ENCODE measurements at places on chromosomes 3 and 15. TPM values are rescaled to one million over a fixed set of nuclear protein-coding genes. Genes with fewer than 3 reads are reported as not detected.
A peak's percentile ranks its signal among the peaks of the same experiment; 100 is the strongest.

DNA sequence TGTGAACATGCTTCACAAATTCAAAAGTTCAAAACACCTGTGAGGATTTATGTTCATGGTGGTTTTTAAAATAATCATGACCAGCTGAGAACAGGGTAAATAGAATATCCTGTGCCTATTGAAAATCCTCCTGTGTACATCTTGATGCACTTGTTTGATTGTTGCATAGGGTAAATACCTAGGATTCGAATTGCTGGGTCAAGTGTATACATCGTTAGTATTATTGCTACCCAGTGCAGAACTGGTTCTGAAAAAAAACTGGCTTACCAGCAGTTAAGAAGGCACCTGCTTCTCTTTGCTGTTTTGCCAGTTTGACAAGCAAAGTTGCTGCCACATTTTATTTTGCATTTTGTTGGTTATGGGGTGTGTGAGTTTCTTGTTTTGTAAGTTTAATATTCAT lies 272.6 kb downstream of the CLSTN2 start:
- DNase-seq: no peak

- DNase-seq: peak; percentile 58
Observed at GRCh38 chr3:15241341-15241740, 35.3 kb downstream of the CAPN7 start.

GRCh38 chr3:48428572-48429316 lies 1.1 kb downstream of the PLXNB1 start:
- peak; percentile 46 for DNase-seq

- no peak for DNase-seq
Observed at GRCh38 chr15:59873644-59874272, 130.4 kb upstream of the FOXB1 start.

DNA sequence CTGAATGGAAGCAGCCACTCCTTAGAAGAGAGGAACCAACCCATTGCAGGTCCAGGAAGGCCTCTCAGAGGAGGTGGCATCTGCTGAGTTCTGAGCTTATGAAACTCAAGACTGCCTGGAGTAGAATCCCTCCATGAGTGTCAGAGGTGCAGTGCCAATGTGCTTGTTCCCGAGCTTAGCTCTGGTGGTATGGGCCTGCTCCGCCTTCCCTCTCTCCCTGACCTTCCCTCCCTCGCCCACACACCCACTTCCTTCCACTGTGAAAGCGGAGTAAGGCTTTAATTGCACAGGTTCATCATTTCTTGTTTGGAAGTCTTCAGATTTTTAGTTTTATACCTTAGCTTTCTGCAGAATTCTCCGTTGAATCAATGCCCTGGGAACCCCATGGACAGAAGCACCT lies 208.0 kb upstream of the BHLHE40 start:
- no peak for DNase-seq

DNA sequence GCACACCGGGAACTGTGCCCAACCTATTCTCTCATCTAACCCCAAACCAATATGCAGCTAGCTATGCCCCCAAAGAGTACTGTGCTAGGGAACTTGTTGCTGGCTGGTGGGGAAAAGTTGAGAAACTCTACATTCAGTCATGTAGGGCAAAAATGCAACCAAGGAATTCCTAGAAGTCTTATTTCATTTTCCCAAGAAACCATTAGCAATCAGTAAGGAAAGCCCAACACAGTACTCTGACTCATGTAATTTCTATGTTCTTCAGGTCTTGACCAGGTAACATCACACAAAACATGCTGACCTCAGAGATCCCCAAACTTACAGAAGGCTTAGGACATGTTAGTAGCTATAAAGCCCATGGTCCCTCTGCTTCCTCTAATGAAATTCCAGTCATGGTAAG lies 52.1 kb downstream of the TASOR start:
- DNase-seq: no peak

DNA sequence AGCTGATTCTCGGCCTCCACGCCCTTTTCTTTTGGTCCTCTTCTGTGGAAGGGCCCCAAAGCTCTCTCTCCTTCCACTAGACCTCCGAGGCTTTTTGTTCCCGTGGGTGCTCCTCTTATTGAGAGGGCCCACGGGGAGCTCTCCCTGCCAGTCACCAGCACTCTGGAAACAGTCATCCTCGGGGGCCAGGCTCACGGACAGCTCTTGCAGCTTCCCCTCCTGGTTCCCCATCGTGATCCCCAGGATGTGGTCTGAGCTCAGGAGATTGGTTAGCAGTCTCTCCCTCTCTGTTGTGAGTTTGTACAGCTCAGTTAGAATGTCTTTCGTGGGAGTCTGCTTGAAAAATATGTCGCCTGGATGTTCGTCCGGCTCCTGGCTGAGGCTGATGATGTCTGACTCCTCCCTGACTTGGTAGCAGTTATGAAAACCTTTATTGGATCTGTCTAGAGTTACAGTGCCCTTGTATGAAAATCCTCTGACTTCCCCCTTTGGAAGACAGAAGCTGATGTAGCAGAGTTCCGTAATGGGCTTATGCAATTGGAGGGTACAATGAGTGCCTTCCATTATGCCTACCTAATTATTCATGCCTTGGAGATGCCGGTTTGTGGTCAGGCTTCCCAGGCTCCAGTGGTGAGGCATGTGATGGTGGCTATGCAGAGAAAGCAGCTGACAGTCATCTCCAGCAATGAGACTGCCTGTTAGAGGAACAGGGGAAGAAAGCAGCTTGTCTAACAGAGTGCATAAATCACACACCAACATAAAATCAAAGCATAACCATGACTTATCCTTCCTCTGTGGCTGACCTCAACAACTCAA lies 40.0 kb downstream of the FMN1 start:
- DNase-seq: no peak

- no peak for DNase-seq
Observed at GRCh38 chr3:73765878-73766545, 141.3 kb upstream of the PDZRN3 start.

DNA sequence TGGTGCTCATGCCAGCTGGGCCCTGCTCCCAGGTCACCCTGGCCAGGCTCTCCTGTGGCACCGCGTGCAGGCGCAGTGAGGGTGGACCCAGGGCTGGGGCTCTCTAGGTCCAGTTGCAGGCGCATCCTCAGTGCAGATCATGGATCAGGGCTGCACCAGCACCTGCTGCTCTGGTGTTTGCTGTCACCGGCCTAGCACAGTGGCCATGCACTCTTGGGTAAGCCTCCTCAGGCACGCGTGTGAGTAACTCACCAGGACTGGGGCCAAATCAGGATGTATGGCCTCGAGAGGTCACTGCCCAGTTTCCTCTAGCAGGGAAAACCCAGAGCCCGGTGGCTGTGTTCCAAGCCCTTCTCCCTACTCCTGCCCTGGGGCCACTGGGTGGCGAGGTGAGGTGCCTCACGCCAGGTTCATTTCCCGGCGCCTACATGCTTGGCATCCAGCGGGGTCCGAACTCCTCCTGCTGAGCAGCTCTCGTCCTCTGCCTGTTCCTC lies 45.5 kb upstream of the SLC41A3 start:
- DNase-seq: no peak

GRCh38 chr3:48524970-48525369 lies 21.0 kb upstream of the SHISA5 start:
- no peak for DNase-seq

- DNase-seq: no peak
Observed at GRCh38 chr15:80890341-80891005, 99.1 kb downstream of the MESD start.

GOLGA8J gene
- total RNA-seq: 0.36 TPM

CCR5 gene
- total RNA-seq: not detected

SMCO1 gene
- total RNA-seq: not detected

EFHB gene
- 0.64 TPM for total RNA-seq

CLDN18 gene
- 0.09 TPM for total RNA-seq

CPA3 gene
- total RNA-seq: 0.54 TPM

MITF gene
- 2.0 TPM for total RNA-seq

TTC23 gene
- 19.7 TPM for total RNA-seq

IGDCC3 gene
- 19.8 TPM for total RNA-seq

SERPINI1 gene
- total RNA-seq: 36.5 TPM
